ENCODE measurements at places on chromosomes 2 and 18. TPM values are rescaled to one million over a fixed set of nuclear protein-coding genes. Genes with fewer than 3 reads are reported as not detected.

The PJVK gene
- 6.9 TPM for total RNA-seq

The ADCYAP1 gene
- total RNA-seq = not detected

The OR6B2 gene
- total RNA-seq = not detected

The LYPD6 gene
- total RNA-seq = 0.16 TPM

- DNase-seq = no peak
Measured at GRCh38 chr2:132267105-132267497, 105.3 kb upstream of the ANKRD30BL start.

DNA sequence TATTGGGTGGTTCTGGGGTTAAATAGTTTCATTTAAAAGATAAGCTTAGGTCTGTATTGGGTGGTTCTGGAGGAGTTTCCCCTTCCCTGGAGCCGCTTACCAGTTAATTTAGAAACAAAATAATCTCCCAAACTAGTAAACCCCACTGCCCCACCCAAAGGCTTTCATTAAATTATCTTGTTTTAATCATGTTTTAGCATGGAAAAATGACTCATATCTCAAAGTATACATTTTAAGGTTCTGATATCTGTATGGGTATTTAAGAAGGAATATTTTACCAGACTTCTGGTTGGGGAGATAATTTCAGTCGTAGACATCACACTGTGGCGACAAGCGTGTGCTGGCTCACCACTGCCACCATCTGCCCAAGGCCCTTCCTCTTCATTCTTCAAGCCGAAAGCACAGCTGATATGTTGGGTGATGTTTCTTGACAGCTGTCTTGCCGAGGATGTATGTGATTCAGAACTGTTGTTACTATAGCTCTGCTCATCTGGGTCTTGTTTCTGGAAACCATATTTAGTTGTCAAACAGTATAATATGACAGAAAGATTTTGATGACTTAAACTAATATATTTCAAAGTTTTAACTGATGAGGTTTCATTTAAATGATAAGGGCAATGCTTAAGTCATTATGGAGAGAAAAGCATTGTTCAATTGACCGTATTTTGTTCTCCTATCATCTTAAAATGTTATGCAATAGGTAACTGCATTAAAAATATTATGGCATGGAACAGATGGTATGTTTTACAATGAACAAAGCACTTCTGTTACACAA is 5.1 kb downstream of the FIGLA start:
- DNase-seq = no peak

- no peak for DNase-seq
Measured at GRCh38 chr2:231348704-231349373, 46.7 kb upstream of the B3GNT7 start.

DNA sequence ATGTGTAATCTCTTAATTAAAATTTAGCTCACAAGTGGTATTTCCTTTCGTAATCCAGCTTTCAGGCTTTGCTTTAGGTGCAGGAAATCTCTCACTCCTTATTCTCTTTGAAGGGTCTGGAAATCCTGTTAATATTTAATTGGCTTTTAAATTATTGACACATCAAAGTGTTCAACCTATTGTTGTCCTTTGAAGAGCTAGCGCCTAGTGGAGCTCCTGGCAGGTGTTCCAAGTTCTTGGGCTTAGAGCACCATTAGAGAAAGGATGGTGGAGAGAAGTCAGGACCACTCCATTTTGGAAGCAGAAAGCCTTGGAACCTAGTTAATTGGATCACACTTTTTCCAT is 92.4 kb downstream of the CABLES1 start:
- DNase-seq = no peak

- DNase-seq = no peak
Measured at GRCh38 chr2:36407413-36407812, 51.8 kb downstream of the CRIM1 start.

- no peak for DNase-seq
Measured at GRCh38 chr2:235162837-235163197, 211.0 kb downstream of the SH3BP4 start.

GRCh38 chr18:24672165-24672941 is 211.9 kb downstream of the HRH4 start:
- no peak for DNase-seq

DNA sequence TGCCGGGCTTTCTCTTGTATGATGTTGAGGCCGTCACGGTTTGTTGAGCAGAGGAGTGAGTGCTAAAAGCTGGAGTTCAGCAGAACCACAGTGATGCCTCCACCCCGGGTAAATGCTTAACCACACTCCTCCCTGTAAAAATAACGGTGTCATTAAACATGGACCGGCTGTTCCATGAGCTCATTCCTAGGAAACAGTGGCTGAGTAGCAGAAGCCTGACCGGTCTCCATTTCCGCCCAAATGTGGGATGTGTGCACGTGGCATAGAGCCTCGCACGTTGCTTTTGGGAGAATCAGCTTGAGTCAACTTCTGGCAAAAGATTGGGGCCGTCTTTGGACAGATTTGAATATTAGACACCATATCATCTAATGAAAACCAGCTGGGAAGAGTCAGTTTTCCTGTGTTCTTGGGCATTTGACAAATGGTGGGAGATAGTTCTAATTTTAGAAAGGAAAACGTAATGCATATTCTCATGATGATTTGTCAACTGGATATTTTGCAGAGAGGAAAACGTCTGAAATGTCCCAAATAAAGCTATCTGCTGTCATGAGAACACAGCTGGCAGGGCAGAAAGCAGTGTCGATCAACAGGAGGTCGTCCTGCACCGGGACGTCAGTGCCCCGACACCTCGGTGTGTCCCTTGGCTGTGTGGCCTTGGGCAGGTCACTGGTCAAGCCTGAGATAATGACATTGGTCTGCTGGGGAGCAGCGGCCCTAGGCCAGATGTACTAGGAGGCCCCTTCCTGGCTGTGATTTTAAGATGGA is 42.4 kb downstream of the LRRFIP1 start:
- DNase-seq = no peak

DNA sequence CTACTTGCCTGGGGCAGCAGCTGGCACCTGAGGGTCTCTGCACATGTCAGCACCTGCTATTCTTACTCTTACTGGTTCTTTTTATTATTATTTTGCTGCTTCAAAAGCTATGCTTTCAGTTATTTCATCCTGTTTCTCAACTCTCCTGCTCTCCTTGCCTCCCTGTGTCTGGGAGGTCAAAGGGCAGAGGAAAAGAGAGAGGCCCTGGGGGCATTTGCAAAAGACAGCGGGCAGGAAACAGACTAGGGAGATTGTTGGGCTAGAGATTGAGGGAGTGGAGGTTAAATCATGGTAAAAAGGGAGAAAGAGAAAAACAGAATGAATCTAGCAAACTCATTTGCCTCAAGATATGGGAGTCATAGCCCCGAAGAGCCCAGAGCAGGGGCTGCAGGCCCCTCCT is 21.1 kb upstream of the RPL31 start:
- no peak for DNase-seq

GRCh38 chr2:24351627-24351938 is 8.8 kb downstream of the ITSN2 start:
- DNase-seq = no peak

- DNase-seq = no peak
Measured at GRCh38 chr18:56305583-56305982, 332.8 kb downstream of the TXNL1 start.

DNA sequence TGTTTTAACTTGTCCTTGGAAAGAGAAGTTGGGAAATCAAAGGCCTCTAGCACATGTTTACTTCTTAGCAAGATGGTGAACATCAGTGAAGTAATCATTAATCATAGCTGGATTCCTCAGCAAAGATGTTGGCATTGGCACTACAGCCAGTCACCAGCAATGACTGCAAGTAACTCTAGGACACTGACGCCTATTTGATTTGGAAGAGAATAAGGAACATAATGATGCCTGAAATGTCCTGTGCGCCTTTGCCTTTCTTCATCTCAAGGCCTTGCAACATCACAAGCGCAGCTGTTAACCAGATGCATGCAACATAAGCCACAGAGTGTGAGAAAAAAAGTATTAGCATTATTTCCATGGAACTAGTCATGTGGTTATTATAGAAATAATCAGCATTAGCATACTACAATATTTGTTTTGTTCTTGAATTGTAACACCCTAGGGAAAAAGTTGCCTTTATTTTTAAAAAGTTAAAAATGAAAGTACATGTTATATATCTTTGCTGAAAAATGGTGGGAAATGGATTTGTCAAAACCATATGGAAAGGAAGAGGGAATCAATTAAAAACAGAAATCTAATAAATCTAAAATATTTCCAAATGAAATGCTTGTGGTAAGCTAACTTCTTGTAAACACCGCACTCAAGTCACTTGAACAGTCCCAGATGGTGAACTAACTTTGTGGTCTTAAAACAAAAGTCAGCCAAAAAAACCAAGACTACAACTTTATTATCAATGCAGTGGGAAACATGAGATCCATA is 55.6 kb downstream of the THADA start:
- DNase-seq = peak; percentile 72

GRCh38 chr2:70580352-70580751 is 26.7 kb upstream of the TGFA start:
- DNase-seq = no peak

Measured in breast epithelium (tissue), 4 donors.